ENCODE measurements at places on chromosomes 11 and 22. TPM values are rescaled to one million over a fixed set of nuclear protein-coding genes. Genes with fewer than 3 reads are reported as not detected.

Gene RNH1
- 237 TPM for total RNA-seq

Gene MPZL3
- 0.21 TPM for total RNA-seq

DNA sequence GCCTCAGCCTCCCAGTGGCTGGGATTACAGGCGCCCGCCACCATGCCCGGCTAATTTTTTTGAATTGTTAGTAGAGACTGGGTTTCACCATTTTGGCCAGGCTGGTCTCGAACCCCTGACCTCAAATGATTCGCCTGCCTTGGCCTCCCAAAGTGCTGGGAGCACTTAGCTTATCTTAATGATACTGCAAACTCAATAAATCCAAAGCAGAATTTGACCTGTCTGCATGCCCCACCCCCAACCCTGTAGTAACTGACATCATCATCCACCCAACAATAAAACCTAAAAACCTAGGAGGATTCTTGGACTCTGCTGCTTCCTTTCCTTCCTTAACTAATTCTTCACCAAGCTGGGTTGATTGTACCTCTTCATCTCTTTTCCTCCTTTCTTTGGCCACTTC is 6.3 kb upstream of the ADSL start:
- no peak overlapping the region for H3K27ac ChIP-seq
- H3K36me3 ChIP-seq = no peaks in the 10 kb centered on the region
- peaks cover under 1% of the 10 kb centered on the region for H3K4me1 ChIP-seq
- H3K27me3 ChIP-seq = no peaks in the 10 kb centered on the region
- no peak overlapping the region for H3K4me3 ChIP-seq
- no peak for DNase-seq

- H3K4me1 ChIP-seq = no peaks in the 10 kb centered on the region
- no peak overlapping the region for H3K27ac ChIP-seq
These were observed 189.6 kb upstream of the SYN3 start for GRCh38 chr22:33247758-33248157.

- no peak for DNase-seq
- peaks cover 27% of the 10 kb centered on the region for H3K36me3 ChIP-seq
- H3K4me3 ChIP-seq = no peak overlapping the region
- H3K27ac ChIP-seq = no peak overlapping the region
- peaks cover 3% of the 10 kb centered on the region for H3K27me3 ChIP-seq
These were observed 2.5 kb downstream of the MIF start for GRCh38 chr22:23896523-23897186.

DNA sequence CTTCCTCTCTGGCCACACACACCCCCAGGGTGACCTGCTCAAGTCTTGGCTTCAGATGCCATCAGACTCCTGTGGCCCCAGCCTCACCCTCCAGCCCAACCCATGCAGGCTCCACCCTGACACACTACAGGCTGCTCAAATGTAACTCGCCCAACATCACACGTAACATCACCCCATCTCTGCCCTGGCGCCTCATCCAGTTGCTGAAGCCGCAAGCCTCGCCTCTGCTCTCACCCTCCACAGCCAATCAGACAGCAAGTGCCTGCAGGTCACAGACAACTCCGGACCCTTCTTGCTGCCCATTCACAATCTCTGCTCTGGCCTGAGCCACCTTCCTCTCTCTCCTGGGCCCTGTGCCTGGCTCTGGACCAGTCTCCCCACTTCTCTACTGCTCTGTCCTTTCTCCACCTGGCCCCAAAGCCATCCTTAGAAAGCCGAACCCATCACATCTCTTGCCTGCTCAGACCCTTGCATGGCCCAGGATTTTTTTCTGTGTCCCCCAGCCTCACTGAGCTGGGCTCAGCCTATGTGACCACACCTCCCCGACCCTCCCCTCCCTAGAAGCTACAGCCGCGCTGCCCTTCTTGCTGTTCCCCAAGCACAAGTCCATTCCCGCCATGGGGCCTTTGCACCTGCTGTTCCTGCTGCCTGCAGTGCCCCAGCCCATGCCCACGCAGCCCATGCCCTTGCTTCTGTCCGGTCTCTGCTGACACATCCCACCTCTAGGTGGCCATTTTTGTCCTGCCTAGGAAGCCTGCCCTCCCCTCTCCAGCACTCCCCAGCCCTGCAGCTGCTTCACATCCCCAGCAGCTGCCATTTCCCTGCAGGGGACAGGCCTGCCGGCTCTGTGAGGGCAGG is 333.9 kb downstream of the CTTN start:
- H3K4me3 ChIP-seq = no peak overlapping the region
- no peak for DNase-seq

- DNase-seq = no peak
- no peaks in the 10 kb centered on the region for H3K36me3 ChIP-seq
- H3K27ac ChIP-seq = no peak overlapping the region
- no peak overlapping the region for H3K4me3 ChIP-seq
- H3K27me3 ChIP-seq = no peaks in the 10 kb centered on the region
These were observed 54.1 kb upstream of the B3GAT1 start for GRCh38 chr11:134466156-134466555.

DNA sequence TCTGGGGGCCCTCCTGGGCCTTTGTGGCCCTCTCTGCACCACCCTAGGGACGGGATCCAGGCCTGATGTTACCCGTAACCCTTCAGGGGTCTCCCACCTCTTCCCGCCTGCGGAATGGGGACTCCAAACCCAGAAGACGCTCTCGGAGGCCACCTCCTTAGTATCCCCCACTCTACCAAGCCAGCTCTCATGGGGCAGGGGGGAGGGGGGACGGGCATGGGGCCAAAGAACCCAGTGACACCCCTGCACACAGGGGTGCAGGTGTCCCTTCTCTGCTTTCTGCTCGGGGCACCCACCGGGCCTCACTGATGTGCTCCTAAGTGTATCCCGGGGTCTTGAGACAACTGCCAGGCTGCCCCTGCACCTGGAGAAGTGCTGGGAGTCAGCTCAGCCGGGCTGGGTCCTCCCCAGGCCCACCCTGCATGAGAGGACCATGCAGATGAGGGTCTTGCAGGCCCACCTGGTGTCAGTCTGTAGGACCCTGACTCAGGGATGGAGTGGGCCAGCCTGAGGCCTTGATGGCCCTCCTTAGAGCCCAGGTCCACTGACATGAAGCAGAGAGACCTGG is 176.9 kb downstream of the IGLL1 start:
- H3K27me3 ChIP-seq = no peaks in the 10 kb centered on the region
- H3K4me3 ChIP-seq = no peak overlapping the region
- H3K27ac ChIP-seq = no peak overlapping the region
- DNase-seq = no peak

GRCh38 chr11:5938603-5938965 is 3.5 kb upstream of the OR56A3 start:
- no peak overlapping the region for H3K4me3 ChIP-seq
- no peak overlapping the region for H3K27ac ChIP-seq
- H3K4me1 ChIP-seq = no peaks in the 10 kb centered on the region
- no peaks in the 10 kb centered on the region for H3K36me3 ChIP-seq
- DNase-seq = no peak
- no peaks in the 10 kb centered on the region for H3K27me3 ChIP-seq

DNA sequence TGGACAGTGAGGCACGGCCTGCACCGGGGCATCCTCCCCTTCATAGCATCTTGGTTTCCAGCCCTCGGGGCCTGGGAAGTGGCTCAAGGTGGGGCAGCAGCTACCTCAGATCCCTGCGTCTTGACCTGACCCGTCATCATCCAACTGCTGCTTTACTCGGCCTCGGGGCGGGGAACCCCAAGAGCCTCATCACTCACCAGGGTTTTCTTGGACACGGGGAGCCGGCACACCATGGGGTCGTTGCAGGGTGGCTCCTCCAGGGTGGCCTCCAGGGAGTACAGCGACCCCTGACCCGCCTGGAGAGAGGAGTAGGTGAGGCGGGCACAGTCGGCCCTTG is 651 bp downstream of the CTSF start:
- no peak for DNase-seq
- H3K27ac ChIP-seq = no peak overlapping the region
- peaks cover 15% of the 10 kb centered on the region for H3K27me3 ChIP-seq
- peaks cover 5% of the 10 kb centered on the region for H3K4me1 ChIP-seq
- no peaks in the 10 kb centered on the region for H3K36me3 ChIP-seq

All from HFFc6 (cell line).